ENCODE measurements at places on chromosomes 11 and 22.

DNA sequence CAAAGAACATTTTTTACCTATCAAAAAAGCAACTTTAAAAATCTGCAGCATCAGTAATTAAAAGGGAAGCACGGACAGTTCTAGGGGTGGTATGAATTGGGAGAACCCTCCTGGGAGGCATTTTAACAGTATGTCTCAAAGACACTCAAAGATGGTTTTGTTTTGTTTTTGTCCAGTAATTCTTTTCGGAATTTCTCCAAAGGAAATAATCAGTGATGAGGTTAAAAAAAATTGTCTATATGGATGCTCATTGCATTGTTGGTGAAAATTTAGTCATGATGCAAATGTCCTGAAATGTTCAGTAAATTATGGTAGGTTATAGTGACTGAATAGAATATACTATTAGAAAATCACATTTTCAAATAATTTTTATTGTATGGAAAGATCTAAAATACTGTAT lies 115.1 kb downstream of the ATXN10 start:
- DNase-seq = no peak

DNA sequence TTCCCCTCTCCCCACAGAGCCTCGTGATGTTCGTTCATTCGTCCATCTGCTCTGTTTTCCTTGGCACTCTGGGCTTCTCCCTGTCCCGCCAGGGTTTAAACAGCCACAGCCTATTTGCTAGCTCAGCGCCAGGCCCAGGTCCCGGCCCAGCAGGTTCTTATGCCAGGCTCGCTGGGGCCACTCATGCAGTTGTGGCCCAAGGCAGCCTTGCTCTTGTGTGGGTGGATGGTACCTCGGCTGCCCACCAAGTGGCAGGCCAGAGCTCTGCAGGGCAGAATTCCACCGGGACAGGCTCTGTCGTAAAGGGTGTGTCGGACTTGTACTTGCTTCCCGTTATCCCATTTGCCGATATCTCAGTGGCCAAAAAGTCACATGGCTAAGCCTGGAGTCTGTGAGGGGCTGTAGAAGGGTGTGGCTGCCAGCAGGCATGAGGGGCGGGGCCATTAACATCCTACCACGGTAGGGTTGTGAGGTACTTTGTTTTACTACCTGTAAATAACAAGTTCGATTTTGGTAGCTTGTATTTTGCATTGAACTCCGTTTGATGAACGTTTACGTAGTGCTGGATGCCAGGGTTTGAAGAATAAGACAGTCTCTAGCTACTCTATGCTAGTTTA lies 7.9 kb downstream of the FAM118A start:
- DNase-seq = peak; percentile 36

DNA sequence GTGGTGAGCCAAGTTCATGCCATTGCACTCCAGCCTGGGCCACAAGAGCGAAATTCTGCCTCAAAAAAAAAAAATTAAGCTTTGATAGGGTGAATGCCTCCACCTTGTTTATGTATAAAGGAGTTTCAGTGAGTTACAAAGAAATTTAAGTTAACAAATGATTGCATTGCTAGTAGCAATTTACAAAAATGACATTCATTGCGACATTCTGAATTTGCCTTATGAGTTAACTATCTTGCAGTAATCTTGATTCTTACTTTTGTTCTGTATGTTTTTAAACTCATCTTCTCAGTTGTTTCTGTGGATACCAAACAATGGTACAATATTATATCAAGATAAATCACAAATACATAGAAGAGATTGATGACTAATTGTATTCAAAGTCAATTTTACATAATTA lies 207.0 kb downstream of the DDX10 start:
- no peak for DNase-seq

DNA sequence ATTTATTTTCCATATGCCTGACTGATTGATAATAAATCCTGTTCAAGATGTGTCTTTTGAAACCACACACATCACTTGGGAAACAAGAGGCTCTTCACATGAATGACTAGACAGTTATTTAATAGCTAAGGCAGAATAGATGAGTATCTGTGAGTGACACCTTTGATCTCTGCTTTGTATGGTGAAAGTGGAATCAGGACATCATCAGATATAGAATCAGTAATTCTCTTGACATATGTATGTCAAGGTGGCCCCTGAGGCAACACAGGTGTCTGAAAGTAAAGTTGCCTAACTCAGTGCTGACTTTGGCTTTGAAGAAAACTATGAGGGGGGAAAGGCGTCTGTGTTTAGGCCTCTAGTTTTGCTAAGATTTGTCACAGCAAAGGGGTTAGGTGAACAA lies 11.5 kb upstream of the CASP4 start:
- no peak for DNase-seq

- DNase-seq = peak; percentile 15
These were observed 18.0 kb upstream of the IL17REL start for GRCh38 chr22:50030297-50031188.

GRCh38 chr11:17333799-17334586 lies 17.6 kb upstream of the NCR3LG1 start:
- DNase-seq = no peak

DNA sequence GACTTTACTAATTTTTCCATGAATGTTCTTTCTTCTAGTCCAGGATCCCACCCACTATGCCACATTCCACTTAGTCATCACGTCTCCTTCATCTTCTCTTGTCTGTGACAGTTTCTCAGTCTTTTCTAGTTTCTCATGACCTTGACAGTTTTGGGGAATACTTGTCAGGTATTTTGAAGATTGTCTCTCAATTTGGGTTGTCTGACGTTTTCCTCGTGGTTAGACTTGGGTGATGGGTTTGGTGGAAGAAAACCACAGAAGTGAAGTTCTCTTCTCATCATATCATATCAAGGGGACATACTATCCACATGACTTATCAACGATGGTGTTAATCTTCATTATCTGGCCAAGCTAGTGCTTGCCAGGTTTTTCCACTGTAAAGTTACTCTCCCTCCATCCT lies 102.4 kb downstream of the LRRC32 start:
- no peak for DNase-seq

DNA sequence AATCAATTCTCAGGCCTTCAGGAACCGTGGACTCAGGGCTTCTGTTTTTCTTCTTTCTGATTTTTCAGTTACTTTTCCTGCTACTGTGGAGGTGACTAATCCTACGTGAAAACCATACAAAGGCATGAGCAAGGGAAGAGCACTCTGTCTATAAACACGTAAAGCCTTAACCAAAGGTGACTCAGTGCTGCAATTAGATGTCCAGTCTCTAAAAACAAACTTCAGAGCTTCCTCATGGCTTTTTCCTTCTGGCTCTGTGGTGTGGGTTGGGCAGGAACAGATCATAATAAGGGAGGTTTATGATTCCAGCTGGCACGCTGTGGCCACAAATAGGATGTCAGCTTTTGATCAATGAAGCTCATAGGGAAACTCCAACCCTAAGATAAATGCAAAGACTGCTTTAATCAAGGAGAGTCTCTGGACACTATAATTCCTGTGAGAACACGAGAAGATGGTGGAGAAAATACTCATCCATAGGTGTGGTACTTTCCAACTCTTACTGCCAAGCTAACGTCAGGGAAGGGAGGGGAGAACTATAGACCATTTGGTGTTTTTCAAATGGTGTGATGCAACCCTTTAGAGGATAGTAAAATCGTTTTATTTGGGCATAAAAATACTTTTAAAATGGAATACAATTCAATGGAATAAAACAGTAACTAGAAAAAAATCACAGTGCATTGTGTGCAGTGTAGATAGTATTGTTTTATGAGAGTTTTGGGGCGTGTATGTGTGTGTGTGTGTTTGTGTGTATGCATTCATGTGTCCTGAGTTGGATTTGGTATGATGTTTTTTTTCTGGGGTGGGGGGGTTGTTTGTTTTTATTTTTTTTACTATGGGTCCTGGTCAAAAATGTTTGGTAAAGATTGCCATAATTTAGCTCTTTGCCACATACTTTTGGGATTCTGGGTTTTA lies at the start of gene NXPE2:
TSS of gene NXPE2 (plus strand) at position 403 of the 912 bp plus-strand sequence. CDS start at position 452, 49 bp downstream.
- DNase-seq = no peak

DNA sequence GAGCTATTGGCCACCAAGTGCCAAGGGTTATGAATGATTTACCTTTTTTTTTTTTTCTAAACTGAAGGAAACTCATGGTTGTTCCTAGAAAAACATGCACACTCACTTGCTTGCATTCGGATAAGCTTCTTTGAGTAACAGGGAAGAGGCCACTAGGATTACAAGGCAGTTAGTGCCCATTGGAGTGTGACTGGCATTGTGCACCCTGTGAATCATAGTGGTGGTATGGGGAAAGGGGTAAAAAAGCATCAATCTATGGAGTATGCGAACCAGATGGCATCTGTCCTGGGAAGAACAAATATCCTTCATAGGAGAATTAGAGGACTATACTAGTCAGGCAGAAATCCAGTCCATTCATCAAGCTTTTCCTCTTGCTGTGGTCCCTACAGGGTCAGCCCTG lies 24.2 kb downstream of the CD44 start:
- DNase-seq = no peak

- DNase-seq = peak; percentile 4
These were observed 101.1 kb upstream of the SLC22A12 start for GRCh38 chr11:64489831-64490441.

DNA sequence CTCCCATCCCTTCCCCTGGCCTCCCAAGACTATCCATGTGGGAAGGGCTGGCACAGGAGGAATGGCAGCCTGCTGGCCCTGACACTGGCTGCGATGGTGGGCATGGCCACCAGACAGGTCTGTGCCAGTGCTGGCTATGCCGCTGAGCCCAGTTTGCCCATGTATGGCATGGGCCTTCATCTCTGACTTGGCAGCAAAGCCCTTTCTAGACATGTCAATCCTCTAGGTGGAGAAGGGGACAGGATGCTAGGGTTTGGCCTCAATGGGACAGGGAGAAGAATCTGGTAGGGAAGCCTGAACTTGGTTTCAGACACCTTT lies 8.8 kb downstream of the ZP1 start:
- no peak for DNase-seq

DNA sequence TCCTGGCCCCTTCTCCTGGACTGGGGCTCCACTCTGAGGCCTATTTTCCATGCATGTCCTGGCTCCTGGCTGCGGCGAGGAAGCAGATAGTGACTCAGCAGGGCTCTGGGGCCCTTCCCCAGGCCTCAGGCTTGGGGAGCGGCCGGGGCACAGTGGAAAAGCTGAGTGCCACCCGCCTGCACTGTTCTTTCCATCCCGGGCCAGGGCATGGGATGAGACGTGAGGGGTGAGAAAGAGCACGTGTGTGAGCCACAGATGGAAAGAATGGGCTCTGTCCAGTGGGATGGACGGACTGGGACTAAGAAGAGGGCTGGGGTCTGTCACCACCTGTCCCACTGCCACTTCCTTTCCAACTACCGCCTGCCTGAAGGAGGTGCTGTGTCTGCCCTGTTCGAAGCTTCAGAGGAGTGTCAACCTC lies 12.8 kb downstream of the SLC37A2 start:
- no peak for DNase-seq

DNA sequence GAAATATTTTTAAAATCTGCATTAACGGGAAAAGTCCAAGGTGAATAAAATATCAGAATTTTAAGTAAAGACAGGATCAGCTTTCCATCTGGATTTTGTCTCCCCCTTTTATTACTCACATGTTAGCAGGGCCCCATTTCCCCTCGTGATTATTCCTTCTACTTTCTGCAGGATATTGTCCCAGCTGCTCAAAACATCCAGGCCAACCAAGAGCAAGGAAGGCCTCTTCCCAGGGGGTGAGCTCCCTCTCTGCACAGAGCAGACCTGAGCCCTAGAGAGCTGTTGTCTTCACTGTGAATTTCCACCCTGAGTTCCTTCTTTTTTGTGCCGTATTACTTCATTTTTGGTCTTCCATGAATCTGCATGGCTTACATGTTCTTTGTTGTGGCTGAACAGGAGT lies 3.7 kb upstream of the TMPRSS13 start:
- DNase-seq = no peak

DNA sequence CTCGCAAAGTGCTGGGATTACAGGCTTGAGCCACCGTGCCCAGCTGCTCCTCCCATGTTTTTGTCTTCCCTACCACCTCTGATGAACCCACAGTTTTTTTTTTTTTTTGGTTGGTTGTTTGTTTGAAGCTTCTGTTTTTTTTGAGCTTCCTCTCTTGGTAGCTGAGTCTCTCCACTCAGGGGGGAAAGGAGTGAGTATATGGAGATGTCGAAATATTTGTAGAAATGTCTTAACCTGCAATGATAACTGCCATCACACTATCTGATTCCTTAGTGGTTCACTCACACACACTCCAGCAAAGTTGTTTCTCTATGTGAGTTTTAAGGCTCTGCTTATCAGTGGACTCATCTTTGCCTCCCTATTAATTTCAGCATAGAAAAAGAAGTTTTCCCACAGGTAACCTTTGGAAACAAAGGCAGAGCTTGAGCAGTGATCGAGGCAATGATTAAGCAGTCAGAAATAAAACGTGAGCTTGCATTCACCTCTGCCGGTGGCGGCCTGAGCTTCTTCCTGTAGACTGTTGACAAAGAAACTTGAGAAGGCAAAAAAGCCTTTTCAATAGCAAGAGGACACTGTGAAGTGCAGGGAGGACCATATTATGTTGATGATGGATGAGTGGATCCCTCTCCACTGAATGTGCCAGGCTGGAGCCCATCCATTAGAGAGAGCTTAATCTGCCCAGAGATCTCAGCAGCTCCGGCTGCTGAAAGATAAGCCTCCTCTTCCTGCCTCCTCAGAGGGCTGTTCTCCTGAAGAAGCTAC lies 29.0 kb upstream of the RASSF10 start:
- DNase-seq = no peak

DNA sequence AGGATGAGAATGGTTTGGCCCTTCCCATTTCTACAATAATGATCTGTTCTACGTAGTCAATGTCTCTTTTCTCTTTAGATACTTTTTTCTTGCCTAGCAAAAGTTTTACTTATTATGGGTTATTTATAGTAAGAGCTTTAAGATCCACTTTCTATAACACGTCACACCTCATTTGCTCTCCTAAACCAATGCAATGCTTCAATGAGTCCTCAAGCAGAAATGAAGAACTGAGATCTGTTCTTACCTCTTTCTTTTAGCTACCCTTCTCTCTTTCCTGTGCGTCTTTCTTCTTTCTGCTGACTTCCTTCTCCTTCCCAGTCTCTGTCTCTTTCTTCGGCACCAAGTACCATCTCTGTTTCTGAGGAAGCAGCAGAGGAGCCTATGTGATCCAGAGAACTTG lies 61.8 kb downstream of the SNX19 start:
- DNase-seq = no peak

- DNase-seq = no peak
These were observed 38.0 kb downstream of the JHY start for GRCh38 chr11:122920579-122920978.

- DNase-seq = no peak
These were observed 24.0 kb downstream of the CSF2RB start for GRCh38 chr22:36937319-36938027.

DNA sequence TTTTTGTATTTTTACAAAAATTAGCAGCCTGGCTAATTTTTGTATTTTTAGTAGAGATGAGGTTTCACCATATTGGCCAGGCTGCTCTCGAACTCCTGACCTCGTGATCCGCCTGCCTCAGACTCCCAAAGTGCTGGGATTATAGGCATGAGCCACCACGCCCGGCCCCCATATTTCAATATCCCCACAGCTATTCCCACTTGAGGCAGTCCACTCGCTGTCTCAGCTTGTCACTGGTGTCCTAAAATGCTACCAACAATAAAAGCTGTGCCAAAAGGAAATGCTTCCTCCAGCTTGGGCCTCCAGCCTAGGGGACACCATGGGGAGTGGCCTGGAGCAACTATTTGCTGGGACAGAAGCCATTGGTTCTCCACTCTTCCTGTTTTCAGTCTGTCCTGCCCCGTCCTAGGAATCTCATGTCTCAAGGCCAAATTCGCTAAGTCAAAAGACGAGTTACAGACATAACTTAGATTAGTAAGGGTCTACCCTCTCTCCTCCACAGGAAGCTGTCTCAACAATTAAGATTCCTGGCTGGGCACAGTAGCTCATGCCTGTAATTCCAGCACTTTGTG lies 7.3 kb upstream of the SPINDOC start:
- no peak for DNase-seq

GRCh38 chr11:109762546-109762945 lies 330.6 kb upstream of the ZC3H12C start:
- DNase-seq = no peak
